Muscle of back (tissue), 13 donors: ENCODE measurements at places on chromosomes 16 and 17. TPM values are rescaled to one million over a fixed set of nuclear protein-coding genes. Genes with fewer than 3 reads are reported as not detected.

TP53TG3C gene
- not detected for polyA plus RNA-seq

SMARCD2 gene
- polyA plus RNA-seq = 30.1 TPM

MRPL58 gene
- 22.7 TPM for polyA plus RNA-seq

UNC13D gene
- polyA plus RNA-seq = 4.7 TPM

ADAD2 gene
- polyA plus RNA-seq = 0.59 TPM

CFAP119 gene
- 1.5 TPM for polyA plus RNA-seq

ABCA3 gene
- polyA plus RNA-seq = 18.8 TPM

NHLRC4 gene
- 0.90 TPM for polyA plus RNA-seq

WFDC1 gene
- 1.9 TPM for polyA plus RNA-seq

PIK3R5 gene
- 1.3 TPM for polyA plus RNA-seq

HAS3 gene
- 5.3 TPM for polyA plus RNA-seq

FA2H gene
- polyA plus RNA-seq = 0.08 TPM

LLGL2 gene
- 4.1 TPM for polyA plus RNA-seq

FBXO39 gene
- polyA plus RNA-seq = 0.30 TPM

DNA sequence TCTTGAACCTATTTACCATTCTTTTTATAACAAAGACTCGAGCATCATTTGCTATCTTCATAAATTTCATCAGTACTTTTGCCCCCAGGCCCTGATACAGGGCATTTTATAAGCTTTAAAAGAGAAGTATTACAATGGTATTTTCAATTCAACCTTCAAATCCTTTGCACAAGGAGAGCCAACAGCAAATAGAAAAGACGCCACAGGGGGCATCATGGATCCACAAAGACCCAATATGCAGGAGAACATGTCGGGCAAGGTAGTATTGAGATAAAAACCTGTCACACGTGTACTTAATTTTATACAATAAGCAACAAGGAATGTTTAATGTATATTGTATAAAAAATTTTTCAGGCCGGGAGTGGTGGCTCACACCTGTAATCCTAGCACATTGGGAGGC, 10.2 kb downstream of the MAP3K14 start:
- no peak for DNase-seq

- no peak for DNase-seq
These were observed 47.8 kb upstream of the DNAH9 start for GRCh38 chr17:11550431-11550830.

DNA sequence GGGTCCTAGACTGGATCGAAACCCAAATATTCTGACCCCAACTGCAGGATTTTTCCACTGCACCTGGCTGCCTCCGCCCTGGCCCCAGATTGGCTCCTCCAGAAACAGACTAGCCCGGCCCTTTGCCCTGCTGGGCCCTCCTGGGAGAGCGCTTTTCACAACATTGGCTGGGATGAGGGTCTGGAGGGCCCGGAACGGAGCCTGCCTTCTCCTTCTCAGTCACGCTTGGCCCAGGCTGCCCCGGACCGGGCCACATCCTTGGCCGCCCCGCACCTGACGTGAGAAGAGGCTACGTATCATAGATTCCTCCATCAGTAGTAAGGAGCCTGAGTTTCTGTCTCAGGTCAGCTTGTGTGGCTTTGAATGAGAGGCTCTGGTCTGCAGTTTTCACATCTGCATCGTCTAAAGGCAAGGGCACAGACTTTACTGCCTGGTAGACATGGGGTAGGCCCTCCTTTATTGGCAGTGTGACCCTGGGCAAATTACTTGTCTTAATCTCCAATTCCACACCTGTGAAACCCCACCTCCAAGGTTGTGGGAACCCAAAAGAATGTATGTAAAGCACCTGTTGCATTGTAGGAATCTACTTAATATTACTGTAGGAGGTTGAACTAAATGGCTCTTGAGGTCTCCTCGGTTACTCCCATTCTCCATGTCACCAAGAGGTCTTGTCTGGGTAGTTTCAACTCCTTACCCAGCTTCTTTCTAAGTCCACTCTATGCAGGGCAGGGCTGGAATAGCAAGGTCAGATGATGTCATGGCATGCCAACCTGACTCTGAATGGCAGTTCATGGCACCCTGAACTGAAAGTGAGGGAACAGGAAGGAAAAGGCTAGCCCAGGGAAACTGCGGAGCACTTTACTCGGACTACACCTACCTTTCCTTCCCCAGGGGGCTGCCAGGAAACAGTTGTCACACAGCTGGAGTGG, 661 bp downstream of the LRRC3C start:
- DNase-seq = no peak

DNA sequence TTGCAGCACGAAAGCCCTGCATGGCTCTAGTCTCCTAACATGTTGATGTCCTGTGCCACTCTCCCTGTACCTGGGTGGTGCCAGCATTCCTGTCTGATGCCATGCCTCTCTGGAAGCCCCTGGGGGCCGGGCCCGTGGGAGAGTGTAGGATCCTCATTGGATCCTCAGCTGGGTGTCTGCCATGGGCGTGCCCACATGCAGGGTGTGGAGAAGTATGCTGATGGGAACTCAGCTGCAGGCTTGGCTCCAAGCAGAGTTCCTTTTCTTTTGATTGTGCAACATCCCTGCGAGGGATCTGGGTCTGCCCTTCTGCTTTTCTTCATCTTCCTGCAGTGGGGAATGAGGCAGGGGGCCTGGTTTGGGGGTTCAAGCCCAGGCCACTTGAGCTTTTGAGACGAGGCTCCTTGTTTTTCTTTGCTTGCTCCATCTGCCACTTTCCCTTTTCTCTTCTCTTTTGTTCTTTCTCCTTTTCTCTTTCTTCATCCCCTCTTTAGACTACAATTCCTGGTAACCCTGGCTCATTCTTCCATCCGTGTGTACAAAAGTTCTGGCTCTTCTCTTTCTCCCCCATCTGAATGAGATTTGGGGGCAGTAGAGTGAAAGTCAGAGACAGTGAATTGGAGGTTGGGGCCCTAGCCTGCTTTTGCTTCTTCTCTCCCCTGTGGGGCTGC, 32.9 kb downstream of the KSR1 start:
- DNase-seq = peak; percentile 68

DNA sequence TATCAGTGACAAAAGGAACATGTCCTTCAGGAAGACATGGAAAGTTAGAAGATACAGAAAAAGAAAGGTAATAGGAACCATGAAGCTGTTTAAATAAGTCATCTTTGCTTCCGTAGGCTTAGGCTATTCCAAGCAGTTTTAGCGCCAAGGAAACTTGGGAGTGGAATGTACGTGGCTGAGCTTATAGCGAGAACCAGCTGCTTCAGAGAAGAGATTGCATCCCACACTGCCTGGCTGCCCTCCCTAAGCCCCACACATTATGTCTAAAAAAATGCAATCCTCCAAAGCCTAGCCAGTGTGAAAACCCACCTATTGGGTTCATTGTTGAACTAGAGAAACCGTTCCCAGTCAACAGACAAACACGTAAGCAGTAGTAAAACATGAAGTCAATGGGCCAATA, 149.9 kb downstream of the SLC39A11 start:
- no peak for DNase-seq

GRCh38 chr17:63834431-63835166, 7.1 kb upstream of the FTSJ3 start:
- DNase-seq = no peak

GRCh38 chr16:63244631-63245030, 1208.4 kb upstream of the CDH8 start:
- DNase-seq = no peak

GRCh38 chr16:13983625-13984024, 63.7 kb downstream of the ERCC4 start:
- no peak for DNase-seq

- DNase-seq = no peak
These were observed 1.3 kb downstream of the DHX58 start for GRCh38 chr17:42111265-42111636.

- no peak for DNase-seq
These were observed 2.7 kb upstream of the SPPL2C start for GRCh38 chr17:45841883-45842525.

- DNase-seq = no peak
These were observed 41.0 kb downstream of the HS3ST3B1 start for GRCh38 chr17:14341866-14342265.

DNA sequence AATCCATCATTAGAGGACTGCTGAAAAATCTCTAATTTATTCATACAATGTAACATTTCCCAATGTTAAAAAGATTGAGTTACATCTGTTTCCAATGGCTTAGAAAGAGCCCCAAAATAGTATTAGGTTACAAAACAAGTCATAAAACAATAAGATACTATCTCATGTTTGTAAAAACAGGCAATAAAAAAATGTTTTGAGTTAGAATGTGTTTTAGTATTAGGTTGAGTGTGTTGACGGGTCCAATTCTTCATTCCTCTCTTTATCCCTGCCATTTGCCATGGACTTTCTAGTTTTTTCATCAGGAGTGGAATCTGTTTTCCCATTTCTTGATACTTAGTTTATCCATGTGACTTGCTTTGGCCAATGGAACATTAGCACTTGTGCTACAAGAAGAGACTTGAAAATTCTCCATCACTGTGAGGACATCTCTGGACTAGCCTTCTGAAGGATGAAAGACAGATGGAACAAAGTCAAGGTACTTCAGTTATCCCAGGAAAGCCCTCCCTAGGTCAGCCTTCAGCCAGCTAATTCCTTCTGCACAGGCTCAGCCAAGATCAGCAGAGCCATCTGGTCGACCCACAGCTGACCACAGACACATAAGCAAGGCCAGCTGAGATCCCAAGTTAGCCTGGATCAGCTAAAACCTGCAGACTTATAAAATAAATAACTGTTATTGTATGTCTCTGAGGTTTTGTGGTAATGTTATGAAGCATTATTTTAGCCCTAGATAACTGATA, 83.3 kb downstream of the HS3ST3A1 start:
- peak; percentile 9 for DNase-seq

DNA sequence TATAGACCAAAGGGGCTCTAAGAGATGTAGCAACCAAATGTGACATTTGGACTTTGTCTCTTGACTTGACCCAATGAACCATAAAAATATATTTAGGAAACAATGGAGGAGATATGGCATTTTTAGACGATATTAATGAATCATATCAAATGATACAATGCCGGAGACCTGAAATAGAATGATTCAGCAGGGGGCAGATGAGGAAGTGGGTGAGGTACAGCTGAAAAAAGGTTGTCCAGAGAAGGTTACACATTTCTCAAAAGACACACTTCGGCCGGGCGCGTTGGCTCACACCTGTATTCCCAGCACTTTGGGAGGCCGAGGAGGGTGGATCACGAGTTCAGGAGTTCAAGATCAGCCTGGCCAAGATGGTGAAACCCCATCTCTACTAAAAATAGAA, 16.5 kb upstream of the SNN start:
- no peak for DNase-seq

DNA sequence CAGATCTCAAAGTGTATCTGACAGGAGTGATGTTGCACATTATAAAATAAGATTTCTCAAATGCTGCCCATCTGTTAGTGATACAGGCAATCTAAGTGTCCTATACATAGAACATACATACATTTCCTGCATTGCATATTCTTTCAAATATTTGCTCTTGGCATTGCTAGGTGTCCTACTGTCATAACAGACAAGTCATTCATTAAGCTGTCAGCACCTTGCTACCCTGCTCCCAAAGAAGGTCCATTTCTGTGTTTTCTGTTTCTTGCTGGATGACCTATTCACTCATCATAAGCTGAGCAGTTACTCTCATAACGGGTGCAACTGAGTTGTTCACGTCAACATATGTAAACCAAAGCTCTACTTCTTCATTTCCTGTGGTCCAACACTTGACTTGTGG, 719.0 kb downstream of the KCNJ2 start:
- no peak for DNase-seq

GRCh38 chr16:68399456-68399855, 48.9 kb downstream of the SMPD3 start:
- no peak for DNase-seq

DNA sequence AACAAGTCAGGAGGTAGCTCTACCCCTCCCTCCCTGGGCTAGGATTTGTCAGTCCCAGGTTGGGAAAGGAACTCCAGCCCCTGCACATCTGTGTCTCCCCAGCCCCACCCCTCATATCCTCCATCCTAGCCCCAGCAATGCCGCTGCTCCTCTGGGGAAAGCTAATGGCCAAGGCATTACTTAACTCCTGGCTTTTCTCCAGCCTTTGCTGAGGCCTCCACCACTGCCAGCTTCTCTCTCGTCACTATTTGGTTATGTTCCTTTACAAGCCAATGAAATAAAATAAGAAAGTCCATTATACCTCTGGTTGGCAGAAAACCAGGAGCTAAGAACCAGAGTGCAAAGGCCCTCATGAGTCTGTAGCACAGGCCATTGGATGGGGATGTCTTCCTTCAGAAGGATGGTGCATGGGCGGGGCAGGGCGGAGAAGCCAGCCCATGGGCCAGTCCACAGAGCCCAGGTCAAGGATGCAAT, 171.0 kb downstream of the CCDC182 start:
- DNase-seq = peak; percentile 57

DNA sequence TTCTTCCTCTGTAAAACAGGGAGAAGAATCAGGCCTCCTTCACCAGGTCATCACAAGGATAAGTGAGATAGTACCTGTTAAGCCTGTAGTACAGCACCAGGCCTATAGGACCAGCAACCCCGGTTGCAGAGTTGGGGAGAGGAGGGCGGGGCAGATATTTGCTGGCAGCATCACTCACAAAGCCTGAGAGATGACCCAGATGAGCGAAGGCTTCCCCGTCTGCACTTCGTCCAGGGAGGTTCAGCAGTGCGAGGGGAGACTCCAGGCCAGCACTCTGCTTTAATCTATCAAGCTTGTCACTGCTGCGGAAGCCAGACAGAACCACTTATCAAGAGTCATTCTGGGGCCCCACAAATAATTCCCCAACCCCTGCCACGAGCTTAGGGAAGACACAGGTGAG, 15.8 kb upstream of the RBBP6 start:
- no peak for DNase-seq

- DNase-seq = no peak
These were observed 29.4 kb downstream of the HMOX2 start for GRCh38 chr16:4505356-4506147.

DNA sequence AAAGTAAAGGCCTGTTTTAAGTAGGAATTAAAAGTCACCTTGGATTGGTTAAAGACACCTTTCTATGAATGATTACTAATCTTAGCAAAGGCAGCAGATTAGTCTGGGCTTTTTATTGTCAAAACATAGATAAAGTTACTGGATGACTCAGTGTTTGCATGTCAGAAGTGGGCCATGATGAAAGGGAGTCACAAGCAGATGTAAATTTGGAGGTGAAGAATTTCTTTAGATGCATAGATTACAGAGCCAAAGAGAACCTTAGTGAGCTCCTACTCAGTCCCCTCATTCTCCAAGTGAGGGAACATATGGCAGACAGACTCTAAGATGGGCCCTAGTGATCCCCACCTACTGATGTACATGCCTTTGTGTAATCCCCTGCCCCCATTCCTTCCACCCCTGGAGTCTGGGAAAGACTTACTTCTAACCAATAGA, 124.5 kb downstream of the HS3ST3A1 start:
- DNase-seq = no peak

- no peak for DNase-seq
These were observed 65.7 kb downstream of the MAP2K6 start for GRCh38 chr17:69480245-69480644.

- DNase-seq = no peak
These were observed 58.9 kb downstream of the ASIC2 start for GRCh38 chr17:33234233-33234632.
